ENCODE measurements at places on chromosomes 5 and 9.

DNA sequence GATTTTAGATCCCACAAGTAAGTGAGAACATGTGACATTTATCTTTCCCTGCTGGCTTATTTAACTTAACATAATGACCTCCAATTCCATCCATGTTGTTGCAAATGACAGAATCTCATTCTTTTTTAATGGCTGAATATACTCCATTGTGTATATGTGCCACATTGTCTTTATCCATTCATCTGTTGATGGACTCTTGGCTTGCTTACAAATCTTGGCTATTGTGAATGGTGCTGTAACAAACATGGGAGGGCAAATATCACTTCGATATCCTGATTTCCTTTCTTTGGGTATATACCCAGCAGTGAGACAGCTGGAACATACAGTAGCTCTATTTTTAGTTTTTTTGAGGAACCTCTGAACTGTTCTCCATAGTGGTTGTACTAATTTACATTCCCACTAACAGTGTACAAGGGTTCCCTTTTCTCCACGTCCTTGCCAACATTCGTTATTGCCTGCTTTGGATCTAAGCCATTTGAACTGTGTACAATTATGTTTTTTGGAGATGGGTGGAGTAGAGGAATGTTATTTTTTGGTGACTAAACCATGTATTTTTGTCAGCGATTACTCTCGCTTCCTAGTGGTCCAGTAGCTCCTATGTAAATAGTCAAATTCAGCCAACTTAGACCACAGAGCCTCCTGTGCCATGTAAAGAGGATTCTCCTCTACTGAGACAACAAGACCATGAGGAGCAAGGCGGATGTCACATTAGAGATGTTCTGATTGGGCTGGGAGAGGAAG is 60.6 kb downstream of the TNFSF15 start:
- no peak for DNase-seq

- DNase-seq: no peak
These were observed 4.4 kb upstream of the EBF1 start for GRCh38 chr5:159104051-159104651.

DNA sequence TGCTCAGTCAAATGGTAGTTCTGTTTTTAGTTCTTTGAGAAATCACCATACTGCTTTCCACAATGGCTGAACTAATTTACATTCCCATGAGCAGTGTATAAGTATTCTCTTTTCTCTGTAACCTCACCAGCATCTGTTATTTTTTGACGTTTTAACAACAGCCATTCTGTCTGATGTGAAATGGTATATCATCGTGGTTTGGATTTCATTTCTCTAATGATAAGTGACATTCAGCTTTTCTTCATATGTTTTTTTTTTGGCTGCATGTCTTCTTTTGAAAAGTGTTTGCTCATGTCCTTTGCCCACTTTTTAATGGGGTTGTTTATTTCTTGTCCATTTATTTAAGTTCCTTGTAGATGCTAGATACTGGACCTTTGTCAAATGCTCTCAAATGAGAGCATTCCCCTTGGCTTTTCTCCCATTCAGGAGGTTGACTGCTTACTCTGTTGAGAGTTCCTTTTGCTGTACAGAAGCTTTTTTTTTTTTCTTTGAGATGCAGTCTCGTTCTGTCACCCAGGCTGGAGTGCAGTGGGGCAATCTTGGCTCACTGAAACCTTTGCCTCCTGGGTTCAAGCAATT is 58.7 kb upstream of the RGMB start:
- no peak for DNase-seq

- no peak for DNase-seq
These were observed 1188.1 kb downstream of the DTWD2 start for GRCh38 chr5:117800261-117800660.

DNA sequence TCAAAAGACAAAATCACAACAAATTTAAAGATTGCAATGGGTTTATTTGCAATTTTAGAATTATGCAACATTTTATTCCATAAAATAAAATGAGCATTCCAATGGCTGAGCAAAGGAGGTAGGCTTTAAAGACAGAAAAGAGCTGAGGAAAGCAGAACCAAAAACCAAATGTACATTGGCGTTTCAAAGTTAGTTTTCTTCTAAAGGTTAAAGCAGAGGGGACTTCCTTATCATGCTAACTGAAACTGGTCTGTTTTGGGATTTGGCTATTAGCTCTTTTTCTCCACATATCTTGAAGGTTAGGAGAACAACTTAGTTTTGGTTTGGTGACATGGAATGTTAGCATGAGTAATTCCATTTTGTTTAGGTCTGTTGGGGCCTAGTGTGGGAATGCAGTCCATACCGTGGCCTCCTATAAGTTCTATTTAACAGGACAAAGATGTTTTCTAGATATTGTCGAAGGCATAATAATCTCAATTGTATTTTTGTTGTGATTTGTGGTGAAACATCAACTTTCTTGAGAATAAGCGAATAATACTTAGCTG is 20.3 kb downstream of the DCP2 start:
- DNase-seq: no peak

- no peak for DNase-seq
These were observed 650 bp downstream of the DCTN4 start for GRCh38 chr5:150758203-150758530.

Measured in stimulated activated CD4-positive, alpha-beta T cell treated with anti-CD3 and anti-CD28 coated beads, Interleukin-15, amount 100 ng/mL, for 1 hour (primary cell).